Glomerular endothelial cell (primary cell): ENCODE measurements at places on chromosomes 5 and 9. TPM values are rescaled to one million over a fixed set of nuclear protein-coding genes. Genes with fewer than 3 reads are reported as not detected.

GRCh38 chr9:89012294-89013042 is 21.2 kb downstream of the S1PR3 start:
- no peak for DNase-seq

ST8SIA4 gene
- total RNA-seq, result 1.6 and 3.9 TPM in 2 replicates

OBP2B gene
- not detected in 2 replicates for total RNA-seq

GRCh38 chr9:8764051-8764450 is 964.5 kb upstream of the DMAC1 start:
- DNase-seq, result no peak

PCDHB7 gene
- total RNA-seq, result 1.6 and 2.4 TPM in 2 replicates

GRCh38 chr9:13899924-13900323 is 414.0 kb downstream of the NFIB start:
- no peak for DNase-seq

GRCh38 chr9:130297371-130297770 is 31.8 kb downstream of the HMCN2 start:
- no peak for DNase-seq

DNA sequence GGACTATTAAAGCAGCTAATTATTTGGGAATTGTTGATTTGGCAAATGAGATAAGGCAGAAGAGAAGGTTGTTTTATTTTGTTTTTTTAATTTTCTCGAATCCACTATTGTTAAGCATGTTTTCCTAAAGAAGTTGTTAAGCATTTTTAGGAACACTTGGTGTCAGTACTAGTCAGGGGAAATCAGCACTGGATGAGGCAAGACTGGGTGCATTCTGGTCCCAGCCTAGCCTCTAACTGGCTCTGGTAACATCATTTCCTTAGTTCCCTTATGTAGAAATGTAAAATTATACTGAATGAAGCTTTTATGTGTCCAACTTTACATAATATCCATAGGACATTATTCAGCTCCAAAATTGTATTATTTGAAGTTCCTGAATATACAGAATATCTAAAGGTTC is 196.1 kb downstream of the PCSK5 start:
- DNase-seq, result no peak

- no peak for DNase-seq
Measured at GRCh38 chr9:90322296-90322695, 320.3 kb downstream of the DIRAS2 start.

- DNase-seq, result no peak
Measured at GRCh38 chr9:34862836-34863235, 95.2 kb upstream of the PHF24 start.

DNA sequence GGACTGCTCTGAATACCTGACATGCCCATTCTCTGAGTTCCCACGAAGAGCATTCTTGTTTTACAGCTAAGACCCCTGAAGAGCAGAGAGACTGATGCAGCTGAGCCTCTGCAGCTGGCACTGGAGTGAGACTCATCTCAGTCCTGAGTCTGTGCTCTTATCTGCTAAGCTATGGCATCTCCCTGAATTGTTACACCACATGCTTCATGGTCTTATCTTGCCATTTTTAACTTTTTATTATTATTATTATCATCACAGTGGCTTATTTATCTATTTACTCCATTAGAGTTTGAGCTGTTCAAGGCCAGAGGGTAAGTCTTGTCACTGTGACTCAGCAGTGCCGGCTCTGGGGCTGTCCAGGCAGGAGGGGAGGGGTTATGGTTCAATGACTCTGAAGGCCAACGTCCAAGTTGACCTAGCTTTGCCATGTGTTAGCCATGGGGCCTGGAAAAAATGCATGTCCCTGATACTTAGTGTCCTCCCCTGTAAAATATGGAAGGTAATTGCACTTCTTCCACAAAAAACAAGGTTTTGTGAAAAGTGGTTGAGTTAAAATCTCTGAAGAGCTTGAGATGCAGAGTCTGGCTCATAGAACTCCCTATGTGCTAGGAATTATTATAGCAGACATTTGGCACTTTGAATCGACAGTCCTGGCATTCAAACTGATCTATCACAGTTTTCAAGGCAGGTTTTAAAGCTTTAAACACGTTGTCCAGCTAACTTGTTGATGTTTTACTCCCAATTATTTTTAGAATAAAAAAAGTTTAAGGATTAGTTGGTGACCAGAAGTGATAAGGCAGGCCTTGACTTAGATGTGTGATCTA is 94.6 kb downstream of the ALDH1A1 start:
- DNase-seq, result no peak

GRCh38 chr9:89623925-89624420 is 19.2 kb downstream of the GADD45G start:
- no peak for DNase-seq

DNA sequence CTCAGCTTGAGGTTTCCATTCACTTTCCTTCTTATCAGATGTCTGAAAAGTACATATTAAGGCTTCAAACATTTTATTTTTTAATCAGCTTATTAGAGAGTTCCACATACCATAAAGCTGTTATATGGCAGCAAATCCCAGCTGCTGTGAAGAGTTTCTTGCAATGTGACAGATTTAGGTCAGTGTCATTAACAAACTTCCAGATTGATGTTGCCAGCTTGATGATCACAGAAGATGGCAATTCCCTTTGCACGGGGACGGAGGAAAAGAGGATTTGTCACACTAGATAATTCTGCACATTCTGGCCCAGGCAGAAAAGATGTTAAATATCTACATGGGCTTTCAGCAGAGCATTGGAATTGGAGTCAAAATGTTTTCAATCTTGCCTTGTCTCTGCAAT is 215.8 kb downstream of the BRINP1 start:
- no peak for DNase-seq

TRPM3 gene
- total RNA-seq, result not detected in 2 replicates

GRCh38 chr5:116440457-116441001 is 134.1 kb downstream of the SEMA6A start:
- DNase-seq, result no peak

SLC25A2 gene
- total RNA-seq, result 0.76 TPM in 1 of 2 replicates, not detected in the other

CEP72 gene
- total RNA-seq, result 3.3 and 4.2 TPM in 2 replicates

PCA3 gene
- total RNA-seq, result not detected in 2 replicates

DNA sequence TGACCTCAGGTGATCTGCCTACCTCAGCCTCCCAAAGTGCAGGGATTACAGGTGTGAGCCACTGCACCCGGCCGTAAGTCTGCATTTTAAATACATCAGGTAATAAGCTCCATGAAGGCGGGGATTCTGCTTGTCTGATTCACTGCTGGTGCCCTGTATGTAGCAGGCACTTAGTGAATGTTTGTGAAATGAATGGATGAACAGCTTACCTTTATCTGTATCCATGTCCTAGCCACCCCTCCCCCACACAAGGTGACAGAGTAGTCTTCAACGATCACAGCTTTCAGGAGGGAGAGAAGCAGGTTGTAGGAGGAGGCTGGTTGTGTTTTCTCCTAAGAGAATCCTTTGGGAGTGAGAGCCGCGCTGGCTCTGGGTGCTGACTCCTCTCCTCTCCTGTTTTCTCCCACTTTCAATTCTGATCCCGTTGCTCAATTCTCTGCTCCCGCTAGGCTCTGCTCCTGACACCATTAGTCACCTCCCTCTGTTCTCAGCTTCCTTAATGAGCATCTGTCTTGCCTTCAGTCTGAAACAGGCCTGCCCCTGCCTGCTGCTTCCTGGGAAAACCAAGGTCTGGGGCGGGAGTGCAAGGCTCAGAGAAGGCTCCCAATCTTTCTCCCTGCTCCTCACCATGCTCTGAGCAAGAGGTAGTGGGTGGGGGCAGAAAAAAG is 88.8 kb upstream of the CTNNA1 start:
- no peak for DNase-seq

- DNase-seq, result no peak
Measured at GRCh38 chr9:108812396-108813025, 43.3 kb downstream of the ACTL7B start.

FCN2 gene
- not detected in 2 replicates for total RNA-seq

IFNE gene
- 0.39 and 0.53 TPM in 2 replicates for total RNA-seq

- no peak for DNase-seq
Measured at GRCh38 chr9:137745541-137745991, 126.8 kb downstream of the EHMT1 start.

DNA sequence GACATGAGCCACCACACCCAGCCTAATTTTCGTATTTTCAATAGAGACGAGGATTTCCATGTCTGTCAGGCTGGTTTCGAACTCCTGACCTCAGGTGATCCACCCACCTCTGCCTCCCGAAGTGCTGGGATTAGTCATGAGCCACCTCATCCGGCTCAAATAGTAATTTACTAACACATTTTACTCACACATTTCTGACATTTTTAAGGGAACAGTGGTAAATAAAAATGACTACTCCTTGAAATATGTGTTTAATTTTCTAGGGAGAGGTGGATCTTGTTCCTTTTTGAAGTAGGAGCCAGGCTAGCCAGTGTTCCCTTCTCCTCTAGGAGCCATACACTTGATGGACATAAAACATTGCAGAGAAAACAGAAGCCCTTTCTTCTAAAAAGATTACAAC is 55.2 kb upstream of the ERBIN start:
- no peak for DNase-seq

- DNase-seq, result no peak
Measured at GRCh38 chr9:85522459-85523092, 219.2 kb downstream of the AGTPBP1 start.

GRCh38 chr5:1873243-1873959 is 9.3 kb downstream of the IRX4 start:
- DNase-seq, result no peak

DNA sequence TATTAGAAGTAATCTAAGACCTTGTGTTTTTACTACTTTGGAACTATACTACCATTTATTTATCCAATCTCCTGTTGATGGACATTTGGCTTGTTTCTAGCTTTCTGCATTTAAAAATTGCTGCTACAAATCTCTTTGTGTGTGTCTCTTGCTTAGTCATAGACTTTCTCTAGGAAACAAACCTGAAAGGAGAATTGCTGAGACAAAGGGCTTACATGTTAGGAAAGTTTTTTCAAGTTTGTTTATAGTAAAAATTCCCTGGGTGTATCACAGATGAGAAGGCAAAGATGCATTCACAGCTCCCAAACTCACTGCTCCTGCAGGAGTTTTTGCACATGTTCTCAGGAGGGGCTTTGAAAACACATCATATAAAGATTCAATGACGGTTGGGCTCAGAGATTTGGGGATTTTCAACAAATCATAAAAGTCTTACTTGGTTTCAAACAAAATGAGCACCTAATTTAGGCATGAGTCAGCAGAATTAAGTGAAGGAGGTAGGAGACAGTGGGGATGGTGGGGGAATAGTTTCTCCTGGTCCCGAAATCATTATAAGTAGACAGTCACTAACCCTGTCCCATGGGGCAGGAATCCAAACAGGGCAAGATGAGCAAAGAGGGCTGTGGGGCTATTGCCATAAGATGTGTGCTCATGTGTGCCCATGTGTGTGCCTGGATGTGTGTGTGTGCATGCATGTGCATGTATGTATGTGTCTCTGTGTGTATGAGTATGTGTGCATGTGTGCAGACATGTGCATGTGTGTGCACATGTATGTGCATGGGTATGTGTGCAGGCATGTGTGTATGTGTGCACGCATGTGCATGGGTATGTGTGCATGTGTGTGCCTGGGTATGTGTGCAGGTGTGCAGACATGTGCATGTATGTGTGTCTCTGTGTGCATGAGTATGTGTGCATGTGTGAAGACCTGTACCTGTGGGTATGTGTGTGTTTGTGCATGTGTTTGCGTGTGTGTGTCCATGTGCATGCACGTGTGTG is 43.4 kb upstream of the S1PR3 start:
- no peak for DNase-seq

DNA sequence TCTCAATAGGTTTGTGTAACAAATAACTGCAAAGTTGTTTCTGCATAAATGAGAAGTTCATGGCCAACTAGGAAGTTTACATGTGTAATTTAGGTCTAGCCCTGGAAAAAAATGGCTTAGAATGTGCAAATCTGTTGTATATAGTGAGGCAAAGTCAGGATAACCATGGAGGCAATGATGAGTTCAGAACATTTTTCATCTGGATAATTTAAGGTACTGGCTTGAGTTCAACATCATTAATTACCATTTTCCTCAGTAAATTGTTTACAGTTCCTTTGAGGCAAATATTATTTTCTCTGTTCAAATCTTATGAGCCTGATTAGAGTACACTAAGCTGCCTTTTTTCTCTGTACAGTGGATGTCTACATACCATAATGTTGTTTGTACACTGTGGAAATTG is 1259.0 kb upstream of the NUDT12 start:
- DNase-seq, result no peak

GRCh38 chr9:114619191-114619761 is 8.2 kb downstream of the TMEM268 start:
- DNase-seq, result no peak

DNA sequence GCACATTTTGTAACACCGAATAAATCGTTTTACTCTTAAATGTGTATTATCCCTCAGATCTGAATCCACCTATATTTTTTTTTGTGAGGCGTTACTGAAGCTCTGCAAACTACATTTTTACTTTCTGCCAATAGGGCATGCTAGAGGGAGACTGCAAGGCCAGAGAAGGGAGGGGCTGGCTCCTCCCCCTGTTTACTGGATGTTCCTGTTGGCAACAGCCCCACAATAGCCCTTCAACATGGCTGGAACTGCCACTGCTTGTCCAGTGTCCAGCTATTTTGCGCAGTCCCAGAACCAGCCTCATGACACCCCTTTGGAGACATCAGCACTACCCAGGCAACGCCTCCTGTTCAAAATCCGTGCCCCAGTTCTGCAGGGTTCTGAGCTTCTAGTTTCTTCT is 85.4 kb upstream of the MIER3 start:
- DNase-seq, result no peak

DNA sequence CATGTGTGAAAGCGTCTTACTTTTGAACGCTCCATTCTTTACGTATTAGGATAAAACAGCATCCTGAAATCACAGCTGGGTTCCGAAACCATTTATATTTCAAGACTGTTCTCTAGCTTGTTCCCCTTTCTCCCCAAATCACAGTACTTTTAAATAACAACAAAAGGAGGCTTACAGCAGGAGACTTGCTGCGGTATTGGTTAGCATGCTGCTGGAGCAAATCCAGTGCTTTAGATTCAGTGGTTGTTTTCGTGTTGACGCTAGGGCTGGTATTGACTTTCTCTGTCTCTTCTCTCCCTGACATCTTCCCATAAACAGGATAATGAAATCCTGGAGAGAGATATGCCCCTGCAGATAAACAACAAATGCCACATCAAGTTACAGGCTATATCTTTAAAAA is 103.1 kb downstream of the ZNF608 start:
- no peak for DNase-seq

RAD23B gene
- total RNA-seq, result 72.6 and 85.6 TPM in 2 replicates

IL31RA gene
- total RNA-seq, result 0.76 and 3.5 TPM in 2 replicates

GRCh38 chr9:128902351-128903078 is 18.3 kb upstream of the PHYHD1 start:
- no peak for DNase-seq
